Stimulated activated CD8-positive, alpha-beta memory T cell treated with anti-CD3 and anti-CD28 coated beads, Interleukin-15, amount 100 ng/mL, for 48 hours (primary cell): ENCODE measurements at places on chromosomes 16 and 17.

DNA sequence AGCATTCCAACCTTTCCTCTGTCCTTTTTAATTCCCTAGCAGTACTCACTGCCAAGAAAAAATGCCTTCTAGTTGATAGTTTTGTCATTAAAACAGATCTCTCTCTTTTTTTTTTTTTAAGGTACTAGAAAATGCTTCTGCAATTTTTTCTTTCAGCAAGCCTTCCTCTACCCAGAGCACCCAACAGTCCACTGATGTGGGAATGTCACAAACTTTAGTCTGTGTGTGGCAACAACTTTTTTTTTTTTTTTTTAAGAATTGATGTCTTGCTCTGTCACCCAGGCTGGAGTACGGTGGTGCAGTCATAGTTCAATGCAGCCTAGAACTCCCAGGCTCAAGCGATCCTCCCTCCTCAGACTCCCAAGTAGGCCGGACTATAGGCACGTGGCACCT is 34.7 kb downstream of the CDRT15 start:
- DNase-seq = no peak

DNA sequence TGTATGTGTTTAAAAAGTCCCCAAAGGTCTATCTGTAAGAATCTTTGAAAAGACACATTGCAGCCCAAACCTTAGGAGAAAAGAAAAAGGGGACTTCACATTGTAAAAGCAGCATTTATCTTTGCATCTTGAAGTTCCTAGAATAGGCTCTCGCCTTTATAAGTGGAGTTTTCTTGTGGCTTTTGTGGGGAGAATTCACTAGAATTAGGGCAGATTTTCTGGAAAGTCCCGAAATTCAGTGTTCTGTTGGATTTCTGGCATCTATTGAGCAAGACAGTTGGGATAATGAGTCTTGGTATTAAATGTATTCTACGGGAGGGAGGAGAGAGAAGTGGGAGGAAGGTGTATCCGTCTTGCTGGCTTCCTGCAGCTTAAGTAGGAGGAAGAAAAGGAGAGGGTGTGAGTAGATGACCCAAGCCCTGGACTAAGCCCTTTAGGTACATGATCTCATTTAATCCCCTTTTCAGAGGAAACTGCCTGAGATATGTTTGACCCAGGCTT is 62.6 kb downstream of the PRKCA start:
- no peak for DNase-seq

DNA sequence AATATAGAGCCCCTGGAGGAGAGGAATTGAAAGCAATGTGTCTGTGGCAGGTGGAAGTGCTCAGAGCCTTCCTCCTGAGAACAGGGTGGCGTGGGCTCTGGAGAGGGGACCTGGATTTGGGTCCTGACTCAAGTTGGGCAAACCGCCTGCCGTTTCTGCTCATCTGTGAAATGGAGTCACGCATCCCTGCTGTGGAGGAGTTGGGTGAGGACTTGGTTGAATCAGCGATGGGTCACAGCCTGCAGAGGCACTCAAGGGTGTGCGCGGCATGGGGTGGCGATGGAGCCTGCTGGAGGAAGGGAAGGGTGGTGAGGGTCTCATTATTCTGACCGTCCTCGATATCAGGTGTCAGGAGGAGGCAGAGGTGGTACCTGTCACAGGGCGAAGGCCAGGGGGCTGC is 3.1 kb downstream of the ADAD2 start:
- no peak for DNase-seq

DNA sequence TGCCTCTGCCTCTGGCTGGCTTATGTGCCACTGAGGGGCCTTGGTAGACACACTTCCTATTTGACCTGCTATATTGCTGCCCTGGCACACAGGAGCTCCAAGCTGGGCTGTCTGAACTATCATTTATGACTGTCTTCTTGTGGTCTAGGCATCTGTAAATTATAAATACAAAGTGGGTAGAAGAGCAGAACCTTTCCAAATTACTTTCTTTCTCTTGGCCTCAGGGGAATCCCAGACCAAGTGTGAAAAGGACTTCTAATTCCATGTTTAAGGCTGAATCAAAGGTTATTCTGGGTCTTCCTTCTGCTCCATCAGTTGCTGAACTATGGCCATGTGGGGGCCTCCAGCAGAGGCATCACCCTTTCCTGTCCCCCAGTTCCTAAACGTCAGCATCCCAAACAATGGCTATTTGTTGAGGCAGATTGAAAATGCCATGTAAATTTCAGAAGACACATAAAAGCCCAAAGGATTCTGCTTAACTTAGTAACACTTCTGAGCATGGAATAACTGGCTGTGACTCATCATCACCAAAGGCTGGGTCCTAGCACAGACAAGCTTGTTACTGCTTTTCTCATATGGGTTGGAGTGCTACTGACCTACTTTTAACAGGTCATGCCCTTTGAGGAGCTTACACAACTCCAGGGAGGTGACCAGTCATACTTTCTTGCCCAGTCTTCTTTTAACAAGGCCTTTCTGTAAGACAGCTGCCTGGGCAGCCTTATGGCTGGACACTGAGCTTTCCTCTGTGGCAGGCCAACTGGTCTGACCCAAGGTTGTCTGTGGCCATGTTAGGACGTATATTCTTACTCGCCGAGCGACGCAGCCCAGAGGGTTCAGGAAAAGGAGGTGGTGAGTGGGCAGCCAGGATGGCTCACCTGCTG is 154.8 kb downstream of the VPS53 start:
- no peak for DNase-seq

GRCh38 chr17:75838410-75838809 is 5.8 kb downstream of the UNC13D start:
- DNase-seq = no peak

- DNase-seq = no peak
Measured at GRCh38 chr17:81029859-81030258, 5.1 kb upstream of the BAIAP2 start.
